ENCODE measurements at places on chromosomes 3 and 15.
A peak's percentile ranks its signal among the peaks of the same experiment; 100 is the strongest.

DNA sequence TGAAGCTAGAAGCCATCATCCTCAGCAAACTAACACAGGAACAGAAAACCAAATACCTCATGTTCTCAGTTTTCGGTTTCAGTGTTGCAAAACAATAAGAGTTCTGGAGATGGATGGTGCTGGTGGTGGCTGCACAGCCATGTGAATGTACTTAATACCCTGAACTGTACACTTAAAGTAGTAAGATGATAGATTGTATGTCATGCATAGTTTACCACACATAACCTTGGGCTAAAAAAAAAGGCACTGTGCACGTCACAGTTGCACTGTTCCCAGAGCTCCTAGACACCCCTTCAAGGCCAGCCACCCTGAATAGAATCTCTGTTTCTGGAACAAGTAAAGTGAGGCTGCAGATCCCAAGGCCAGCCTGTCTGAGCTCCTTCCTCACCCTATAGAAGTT, 243.3 kb upstream of the IGF1R start:
- no peak for DNase-seq

- no peak for DNase-seq
These were observed 361.3 kb upstream of the THBS1 start for GRCh38 chr15:39219608-39220007.

DNA sequence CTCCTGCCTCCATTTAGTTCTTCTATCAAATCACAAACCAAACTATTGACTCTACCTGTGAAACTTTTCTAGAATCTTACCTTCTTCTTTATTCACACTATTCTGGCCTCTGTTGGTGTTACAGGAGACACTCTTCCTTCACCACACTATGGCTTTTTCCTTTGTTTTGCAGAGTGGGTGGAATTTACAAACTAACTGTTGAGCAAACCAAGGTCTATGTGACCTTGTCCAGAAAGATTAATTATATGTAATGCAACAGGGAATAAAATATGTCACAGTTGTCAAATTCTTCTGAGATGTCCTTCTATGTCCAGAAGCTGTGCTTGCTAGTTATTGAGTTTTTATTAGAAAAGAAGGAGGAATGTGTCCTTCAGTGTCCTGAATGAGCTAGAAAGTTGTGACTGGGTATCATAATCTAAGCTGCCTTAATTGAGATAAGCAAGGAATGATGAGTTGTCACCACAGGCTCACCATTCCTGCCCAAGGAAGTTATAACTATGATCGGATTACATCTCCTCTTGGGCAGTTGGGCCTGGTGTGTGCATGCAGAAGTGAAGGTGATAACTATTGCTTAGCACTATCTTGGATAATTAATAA, 21.7 kb downstream of the ARL14 start:
- DNase-seq: no peak

- no peak for DNase-seq
These were observed 37.4 kb downstream of the SLC9A9 start for GRCh38 chr3:143810953-143811265.

- DNase-seq: no peak
These were observed 60.6 kb downstream of the LSAMP start for GRCh38 chr3:116384717-116385116.

DNA sequence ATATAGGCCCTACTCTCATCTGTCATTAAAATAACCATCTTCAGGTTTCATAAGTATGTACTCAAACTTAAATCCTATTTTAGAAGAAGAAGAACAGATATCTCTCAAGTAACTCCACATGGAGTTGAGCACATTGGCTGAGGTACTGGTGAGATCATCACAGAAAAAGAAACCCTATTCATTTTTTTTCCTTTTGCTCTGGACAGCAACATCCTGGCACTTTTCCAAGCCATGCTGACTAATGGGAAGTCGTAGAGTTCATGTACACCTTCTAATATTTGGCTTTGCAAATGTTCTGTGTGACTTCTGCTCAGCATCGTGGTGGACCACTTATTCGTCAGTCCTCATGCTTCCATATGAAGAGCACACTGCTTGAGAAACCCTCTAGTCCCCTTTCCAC, 336.0 kb upstream of the KCNH8 start:
- no peak for DNase-seq

- no peak for DNase-seq
These were observed 68.0 kb downstream of the DIPK2A start for GRCh38 chr3:144039661-144040060.

- DNase-seq: no peak
These were observed 185.6 kb downstream of the FAM43A start for GRCh38 chr3:194871143-194871863.

DNA sequence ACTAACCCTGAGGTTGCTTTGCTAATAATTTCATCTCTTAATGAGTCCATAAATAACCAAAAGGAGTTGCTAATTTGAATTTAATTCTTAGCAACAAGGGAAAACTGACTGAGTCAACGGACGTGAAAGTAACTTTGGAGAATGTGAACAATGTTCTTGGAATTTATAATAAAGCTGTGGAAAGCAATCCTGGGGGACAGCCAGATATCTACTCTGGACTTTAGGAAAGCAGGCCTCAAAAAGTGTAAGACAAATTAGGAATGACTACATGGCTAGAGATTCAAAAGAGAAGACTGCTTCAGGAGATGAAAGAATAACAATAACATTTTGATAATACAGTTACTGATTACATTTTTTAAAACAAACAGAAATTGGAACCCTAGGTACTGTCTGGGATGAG, 318.4 kb upstream of the COL8A1 start:
- DNase-seq: no peak

DNA sequence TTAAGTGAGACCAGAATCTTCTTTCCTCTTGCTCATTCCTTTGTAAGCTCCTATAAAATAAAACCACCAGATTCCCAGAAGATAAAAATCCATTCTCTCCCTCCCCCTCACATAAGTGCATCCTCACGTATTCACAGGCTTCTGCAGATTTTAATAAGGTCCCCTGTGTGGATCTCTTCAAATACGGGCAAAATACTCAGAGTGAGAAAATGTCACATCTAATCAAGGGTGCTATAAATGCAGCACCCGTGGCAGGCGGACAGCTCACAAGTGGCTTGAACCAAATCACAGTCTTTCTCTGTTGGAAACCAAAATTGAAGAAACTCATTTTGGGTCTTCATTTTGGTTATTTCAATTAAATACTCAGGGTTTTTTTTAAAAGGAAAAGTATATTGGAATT, 212.9 kb upstream of the CMC1 start:
- no peak for DNase-seq

- no peak for DNase-seq
These were observed 2.4 kb upstream of the REC114 start for GRCh38 chr15:73440571-73440970.

GRCh38 chr3:51677358-51677757, 6.3 kb downstream of the TEX264 start:
- no peak for DNase-seq

- no peak for DNase-seq
These were observed 24.7 kb upstream of the TM2D3 start for GRCh38 chr15:101676921-101677329.

- DNase-seq: no peak
These were observed 183.5 kb upstream of the PRICKLE2 start for GRCh38 chr3:64408770-64409169.

- no peak for DNase-seq
These were observed 108.6 kb downstream of the TMEM266 start for GRCh38 chr15:76168237-76168984.

DNA sequence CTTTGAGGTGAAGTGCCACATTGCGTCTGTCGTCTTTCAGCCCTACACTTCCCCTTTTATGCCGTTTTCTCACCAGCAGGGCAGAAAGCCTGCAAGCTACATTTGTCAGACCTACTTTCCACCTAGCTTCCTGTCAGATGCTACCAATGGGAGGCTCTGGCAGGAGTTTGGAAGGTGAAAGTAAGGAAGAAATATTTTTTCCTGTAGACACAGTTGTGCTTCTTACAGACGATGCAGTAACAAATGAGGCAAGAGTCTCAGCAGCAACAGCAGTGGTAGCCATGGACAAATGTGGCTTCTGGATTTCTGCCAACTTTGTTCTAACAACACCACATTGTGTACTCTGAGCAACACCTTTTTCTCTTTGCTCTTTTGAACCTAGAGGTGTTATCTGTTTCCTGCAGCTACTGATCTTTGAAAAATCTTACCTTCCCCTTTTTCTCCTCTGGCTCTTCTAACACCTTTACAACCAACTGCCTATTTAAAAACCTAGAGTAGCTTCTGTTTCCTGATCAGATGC, 70.6 kb upstream of the STT3B start:
- DNase-seq: peak; percentile 71

- DNase-seq: no peak
These were observed 34.8 kb downstream of the NMNAT3 start for GRCh38 chr3:139642996-139643395.

- DNase-seq: no peak
These were observed 7.0 kb upstream of the OXTR start for GRCh38 chr3:8776406-8776805.

GRCh38 chr3:185332026-185332735, 30.8 kb upstream of the MAP3K13 start:
- no peak for DNase-seq

- DNase-seq: peak; percentile 36
These were observed 672 bp downstream of the TFRC start for GRCh38 chr3:196081002-196081833.

DNA sequence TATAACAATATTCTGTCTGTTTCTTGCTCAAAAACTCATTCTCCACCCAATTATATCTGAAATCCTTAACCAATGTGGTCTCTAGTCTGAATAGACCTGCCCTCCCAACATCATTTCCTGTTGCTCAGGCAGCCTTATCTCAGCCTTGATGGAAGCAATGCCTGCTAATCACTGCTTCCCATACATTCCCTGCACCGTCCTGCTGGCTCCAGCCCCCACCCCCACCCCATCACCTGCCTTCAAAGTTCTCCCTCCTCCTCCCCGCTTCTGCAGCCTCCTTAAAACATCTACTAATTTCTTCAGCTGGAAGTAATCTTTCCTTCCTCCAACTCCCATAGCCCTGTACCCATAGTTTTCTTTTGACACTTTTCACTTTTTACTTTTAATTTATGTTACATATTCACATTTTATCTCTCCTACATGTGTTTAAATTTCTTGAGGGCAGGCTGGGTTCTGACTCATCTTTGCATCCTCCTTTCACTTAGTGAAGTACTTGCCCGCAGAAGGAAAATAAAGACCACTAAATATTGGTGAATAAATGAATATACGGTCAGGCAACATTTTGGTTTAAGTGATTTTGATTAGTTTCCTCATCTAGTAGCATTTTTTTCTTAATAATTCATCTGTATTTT, 98.2 kb downstream of the MEIS2 start:
- DNase-seq: no peak

DNA sequence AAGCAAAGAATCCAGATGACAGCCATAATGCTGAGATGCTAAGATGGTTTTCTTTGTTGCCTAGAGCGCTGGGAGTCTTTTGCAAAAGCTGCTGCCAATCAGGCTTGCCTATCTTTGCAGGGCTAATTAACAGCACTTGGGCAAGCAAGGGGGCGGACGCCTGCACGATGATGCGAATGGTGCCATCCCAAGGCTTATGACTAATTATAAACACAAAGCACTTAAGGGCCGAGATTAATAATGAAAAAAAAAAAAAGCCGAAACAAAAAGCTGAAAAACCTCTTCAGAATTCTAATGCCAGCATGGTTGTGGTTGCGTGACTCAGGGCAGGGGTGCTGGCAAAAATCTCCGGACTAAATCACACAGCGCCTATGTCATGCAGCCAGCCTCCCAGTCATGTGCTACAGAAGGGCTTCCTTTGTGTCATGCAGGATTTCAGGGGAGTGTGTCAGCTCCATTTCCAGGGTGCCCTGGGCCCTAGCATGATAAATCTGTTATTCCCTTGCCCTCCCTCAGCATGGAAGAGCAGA, 185.0 kb upstream of the ANKRD28 start:
- DNase-seq: no peak

DNA sequence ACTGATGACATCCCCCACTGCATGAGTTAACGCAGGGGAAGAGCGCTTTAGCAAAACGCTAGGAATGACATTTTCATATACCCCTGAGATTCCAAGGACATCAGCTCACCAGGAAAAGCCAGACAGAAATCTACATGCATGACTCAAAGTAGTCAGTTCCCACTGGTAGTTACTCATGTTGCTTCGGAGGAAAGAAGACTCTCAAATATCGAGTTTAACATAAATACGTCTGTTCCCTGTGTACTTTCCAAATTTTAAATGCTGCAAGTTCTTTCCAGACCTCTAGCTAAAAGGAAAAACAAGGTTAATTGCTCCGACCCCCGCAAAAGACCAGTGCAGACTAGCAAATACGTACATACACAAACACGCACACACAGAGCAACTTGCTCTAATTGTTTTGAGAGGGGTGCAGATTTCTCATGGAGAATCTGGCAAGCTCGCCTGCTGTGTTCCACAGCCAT, 115.4 kb upstream of the PRICKLE2 start:
- no peak for DNase-seq

- DNase-seq: no peak
These were observed 119.7 kb downstream of the SNRK start for GRCh38 chr3:43405888-43406642.

DNA sequence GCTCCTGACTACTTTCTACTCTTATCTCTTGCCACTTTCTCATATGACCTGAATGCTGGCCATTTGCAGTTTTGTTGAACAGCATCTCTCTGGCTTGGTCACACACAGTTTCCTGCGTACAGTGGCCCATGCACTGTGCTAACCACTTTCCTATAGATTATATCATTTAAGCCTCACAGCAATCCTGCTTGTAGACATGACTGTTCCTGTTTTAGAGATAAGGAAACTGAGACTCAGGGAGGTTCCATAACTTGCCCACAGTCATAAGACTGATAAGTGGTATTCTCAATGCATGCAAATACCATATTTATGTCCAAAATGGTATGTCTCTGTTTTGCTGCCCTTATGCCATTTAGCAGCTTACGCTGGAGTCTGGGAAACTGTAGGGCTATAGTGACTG, 229.5 kb downstream of the NR1D2 start:
- DNase-seq: no peak

DNA sequence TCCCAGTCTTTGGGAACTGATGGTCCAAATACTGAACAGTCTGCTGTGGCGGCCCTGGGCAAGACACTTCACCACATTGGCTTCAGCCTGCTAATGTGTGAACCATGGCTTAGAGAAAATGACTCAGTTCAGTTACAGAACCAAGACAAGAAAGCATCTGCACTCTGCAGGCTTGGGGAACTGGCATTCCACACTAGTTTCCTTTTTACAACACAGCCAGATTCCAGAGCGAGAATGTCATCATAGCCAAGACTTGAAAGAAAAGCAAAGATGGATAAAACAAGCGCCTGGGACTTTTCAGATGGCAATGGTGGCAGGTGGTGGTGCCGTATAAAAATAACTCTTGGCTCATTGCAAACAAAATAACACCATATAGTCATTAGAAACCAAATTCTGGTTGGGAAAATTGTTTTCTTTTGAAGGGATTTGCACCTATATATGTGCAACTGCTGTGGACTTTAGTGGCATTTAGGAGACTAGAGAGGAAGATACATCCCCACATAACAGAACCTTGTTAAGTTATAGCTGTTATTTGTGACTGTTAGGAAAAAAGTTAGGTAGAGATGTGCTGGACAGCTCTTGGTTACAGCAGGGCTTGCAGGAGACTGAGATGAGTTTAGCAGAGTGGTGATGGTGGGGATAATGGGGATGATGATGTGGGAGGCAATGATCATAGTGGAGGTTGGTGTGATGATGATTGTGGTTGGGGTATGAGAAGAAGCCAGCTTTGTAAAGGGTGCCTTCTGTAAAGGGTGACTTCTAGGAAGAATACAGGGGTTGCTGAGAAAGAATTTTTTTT, 273.6 kb downstream of the THRB start:
- no peak for DNase-seq

Data from central memory CD8-positive, alpha-beta T cell (primary cell).